Upper lobe of right lung (tissue), 1 donor: ENCODE measurements at places on chromosomes 2 and 18.

DNA sequence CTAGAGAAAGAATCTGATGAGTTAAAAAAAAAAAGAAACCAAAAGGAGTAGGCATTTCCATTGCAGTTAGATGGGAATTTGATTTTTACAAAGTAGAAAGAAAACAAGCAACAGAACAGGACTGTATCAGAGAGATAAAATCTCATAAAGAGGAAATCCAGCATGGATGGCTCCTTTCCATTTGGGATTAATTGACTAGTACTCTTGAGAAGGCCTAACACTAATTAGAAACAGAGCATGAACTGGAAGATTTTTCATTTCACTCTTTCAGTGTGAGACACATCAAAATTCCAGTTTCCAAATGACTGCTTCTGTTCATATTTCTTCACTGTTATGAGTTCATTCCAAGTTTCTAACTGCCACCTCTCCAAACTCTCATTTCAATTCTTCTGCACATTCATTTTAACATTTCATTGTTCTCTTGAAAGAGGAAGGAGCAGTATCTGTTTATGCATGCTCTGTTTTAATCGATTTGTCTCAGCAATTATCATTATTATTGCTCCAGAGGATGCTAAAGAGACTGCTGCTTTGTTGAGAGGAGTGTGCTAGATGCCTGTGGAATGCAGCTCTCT, 108.8 kb upstream of the PIEZO2 start:
- H3K36me3 ChIP-seq: no peaks in the 10 kb centered on the region
- no peak for DNase-seq
- no peak overlapping the region for H3K27ac ChIP-seq
- no peak overlapping the region for H3K4me3 ChIP-seq
- H3K4me1 ChIP-seq: no peaks in the 10 kb centered on the region

- no peaks in the 10 kb centered on the region for H3K36me3 ChIP-seq
- H3K4me3 ChIP-seq: no peak overlapping the region
- H3K4me1 ChIP-seq: no peaks in the 10 kb centered on the region
- no peak overlapping the region for H3K27ac ChIP-seq
Measured at GRCh38 chr18:29726646-29727045, 1315.9 kb downstream of the DSC3 start.

GRCh38 chr2:201660293-201660895, 17.1 kb upstream of the TMEM237 start:
- no peaks in the 10 kb centered on the region for H3K4me1 ChIP-seq
- H3K27ac ChIP-seq: no peak overlapping the region

GRCh38 chr2:228839421-228839876, 431.6 kb downstream of the PID1 start:
- no peak overlapping the region for H3K27ac ChIP-seq
- no peak for DNase-seq
- H3K4me3 ChIP-seq: no peak overlapping the region

DNA sequence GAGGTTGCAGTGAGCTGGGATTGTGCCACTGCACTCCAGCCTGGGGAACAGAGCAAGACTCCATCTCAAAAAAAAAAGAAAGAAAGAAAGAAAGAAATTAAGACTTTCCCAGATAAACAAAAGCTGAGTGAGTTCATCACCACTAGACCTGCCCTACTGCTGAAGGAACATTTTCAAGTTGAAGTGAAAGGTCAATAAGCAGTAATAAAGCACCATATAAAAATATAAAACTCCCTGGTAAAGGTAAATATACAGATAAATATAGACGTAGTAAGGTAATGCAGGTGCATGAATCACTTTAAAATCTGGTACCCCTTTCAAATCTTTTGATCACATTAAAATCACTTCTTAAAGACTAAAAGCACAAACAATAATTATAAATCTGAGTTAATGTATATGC, 42.6 kb downstream of the UNC50 start:
- peaks cover 19% of the 10 kb centered on the region for H3K36me3 ChIP-seq
- no peaks in the 10 kb centered on the region for H3K4me1 ChIP-seq
- DNase-seq: no peak
- H3K27ac ChIP-seq: no peak overlapping the region
- no peaks in the 10 kb centered on the region for H3K27me3 ChIP-seq
- H3K4me3 ChIP-seq: no peak overlapping the region

DNA sequence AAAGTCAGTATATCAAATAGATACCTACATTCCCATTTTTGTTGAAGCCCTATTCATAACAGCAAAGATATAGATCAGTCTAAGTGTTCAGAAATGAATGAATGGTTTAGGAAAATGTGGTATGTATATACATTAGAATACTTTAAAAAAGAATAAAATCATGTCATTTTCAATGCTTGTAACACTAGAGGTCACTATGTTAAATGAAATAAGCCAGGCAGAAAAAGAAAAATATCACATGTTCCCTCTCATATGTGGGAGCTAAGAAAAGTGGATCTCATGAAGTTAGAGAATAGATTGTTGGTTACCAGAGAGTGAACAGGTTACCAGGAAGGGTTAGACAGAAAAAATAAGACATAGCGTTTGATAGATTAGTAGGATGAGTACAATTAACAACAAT, 1111.0 kb upstream of the SLC39A10 start:
- no peak overlapping the region for H3K4me3 ChIP-seq
- DNase-seq: no peak
- no peaks in the 10 kb centered on the region for H3K27me3 ChIP-seq
- no peak overlapping the region for H3K27ac ChIP-seq
- H3K4me1 ChIP-seq: no peaks in the 10 kb centered on the region
